GM06990 (cell line): ENCODE measurements at places on chromosomes 16 and 17.
A peak's percentile ranks its signal among the peaks of the same experiment; 100 is the strongest.

DNA sequence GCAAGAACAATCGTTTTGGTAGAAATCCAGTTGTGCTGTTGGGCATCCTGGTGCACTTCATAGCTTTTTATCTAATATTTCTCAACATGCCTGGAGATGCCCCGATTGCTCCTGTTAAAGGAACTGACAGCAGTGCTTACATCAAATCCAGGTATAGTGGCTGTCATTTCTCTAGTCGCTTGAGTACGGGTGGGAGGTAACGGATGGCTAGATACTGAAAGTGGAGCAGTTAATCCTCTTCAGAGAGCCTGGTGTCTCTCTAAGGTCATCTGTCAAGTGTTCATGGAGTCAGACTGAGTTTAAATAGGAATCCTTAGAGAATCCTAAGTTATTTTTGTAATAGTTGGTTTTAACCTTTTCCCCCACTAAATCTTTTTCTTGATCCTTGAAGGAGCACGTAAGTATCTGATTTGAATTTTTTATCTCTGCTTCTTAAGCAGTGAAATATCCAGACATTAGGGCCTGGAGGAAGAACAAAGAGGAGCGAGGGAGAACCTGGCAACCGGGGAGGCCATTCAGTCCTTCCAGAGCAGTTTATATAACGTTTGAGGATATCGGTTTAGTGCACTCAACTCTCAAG is 37.2 kb downstream of the MFSD11 start:
- no peak for DNase-seq

DNA sequence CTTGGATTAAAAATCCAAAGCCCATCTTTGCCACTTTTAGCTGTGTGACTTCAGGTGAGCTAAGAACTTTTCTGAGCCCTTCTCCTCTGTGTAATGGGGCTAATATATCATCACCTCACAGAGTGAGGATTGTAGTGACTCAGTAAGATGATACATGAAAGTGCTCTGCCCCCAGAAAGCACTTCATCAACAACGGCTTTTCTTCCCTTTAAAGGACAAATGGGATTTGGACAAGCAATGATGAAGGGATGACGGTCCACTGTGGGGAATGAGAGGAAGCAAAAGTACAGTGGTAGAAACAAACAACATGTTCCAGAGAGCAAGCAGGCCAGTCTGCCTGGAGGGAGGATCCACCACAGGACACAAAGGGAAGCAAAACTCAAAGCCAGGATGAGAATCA is 14.3 kb upstream of the TMED6 start:
- no peak for DNase-seq

DNA sequence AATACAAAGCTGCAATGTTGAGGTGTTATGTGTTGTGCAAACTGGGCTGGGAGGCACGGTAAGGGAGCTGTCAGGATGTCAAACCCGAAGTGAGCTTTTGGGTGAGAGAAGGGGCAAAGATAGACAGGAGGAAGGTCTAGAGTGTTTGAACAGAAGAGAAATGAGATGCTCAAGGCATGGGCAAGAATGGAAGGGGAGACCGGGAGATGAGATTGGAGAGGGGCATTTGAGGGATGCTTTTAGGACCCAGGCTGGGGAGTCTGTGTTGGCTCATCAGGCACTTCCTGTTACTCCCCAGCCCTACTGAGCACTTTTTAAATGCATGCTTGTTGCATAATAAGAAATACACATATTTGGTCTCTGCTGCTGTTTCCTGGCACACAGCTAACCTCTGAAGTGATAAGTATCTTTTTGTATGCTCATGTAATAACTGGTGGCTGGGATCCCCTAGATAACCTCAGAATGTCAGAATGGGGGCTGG is 13.7 kb downstream of the UNC45B start:
- no peak for DNase-seq

- no peak for DNase-seq
Observed at GRCh38 chr16:23048164-23048563, 101.1 kb downstream of the USP31 start.

DNA sequence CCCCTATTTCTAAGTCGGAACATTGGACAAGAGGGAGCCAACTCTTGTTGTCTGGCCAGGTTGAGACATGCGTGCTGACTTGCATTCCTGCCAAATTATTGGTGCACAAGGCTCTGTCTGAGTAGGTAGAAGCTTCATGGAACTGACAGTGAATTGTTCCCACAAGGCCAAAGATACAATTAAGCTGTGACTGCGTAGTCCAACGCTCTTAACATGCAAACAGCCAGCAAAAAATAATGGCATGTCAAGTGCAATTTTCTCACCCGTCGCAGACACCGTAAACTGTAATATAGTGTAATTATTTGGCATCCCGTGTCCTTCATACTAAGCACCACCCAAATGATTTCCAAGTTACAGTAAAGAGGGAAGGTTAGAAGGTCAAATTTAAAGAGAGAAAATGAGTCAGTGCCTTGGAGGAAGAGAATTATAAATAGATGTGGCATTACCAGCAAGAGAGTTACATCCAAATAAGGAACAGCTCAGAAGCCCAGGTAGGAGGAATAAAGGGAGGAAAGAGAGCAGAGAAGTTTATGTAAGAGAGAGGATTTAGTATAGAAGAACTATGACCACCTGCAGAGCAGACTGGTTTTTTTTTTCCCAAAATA is 21.8 kb downstream of the CDH8 start:
- DNase-seq: no peak

GRCh38 chr17:45262516-45263476 is 902 bp upstream of the SPATA32 start:
- no peak for DNase-seq

GRCh38 chr16:1447965-1448364 is 3.6 kb upstream of the CCDC154 start:
- no peak for DNase-seq

GRCh38 chr17:19461681-19462080 is 50.6 kb downstream of the RNF112 start:
- DNase-seq: no peak

DNA sequence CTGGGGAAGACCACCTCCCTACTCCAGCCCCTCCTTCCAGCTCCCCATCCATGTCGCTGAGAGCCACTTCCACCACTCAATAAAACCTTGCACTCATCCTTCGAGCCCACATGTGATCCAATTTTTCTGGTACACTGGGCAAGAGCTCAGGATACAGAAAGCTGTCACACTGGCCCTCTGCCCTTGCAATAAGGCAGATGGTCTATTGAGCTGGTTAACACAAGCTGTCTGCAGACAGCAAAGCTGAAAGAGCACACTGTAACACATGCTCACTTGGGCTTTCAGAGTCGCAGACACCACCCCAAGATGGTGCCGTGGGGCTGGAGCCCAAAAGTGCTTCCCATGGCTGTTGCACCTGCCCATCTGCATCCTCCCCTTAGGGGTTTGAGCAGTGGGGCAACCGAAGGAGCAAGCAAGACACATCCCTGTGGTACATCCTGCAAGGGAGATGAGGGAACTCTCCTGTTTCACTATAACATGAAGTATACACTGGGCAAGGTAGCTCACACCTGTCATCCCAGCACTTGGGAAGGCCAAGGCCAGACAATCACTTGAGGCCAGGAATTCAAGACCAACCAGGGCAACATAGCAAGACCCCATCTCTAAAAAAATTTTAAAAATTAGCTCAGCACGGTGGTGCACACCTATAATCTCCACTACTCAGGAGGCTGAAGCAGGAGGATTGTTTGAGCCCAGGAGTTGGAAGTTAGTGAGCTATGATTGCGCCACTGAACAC is 52.8 kb upstream of the C17orf78 start:
- no peak for DNase-seq

DNA sequence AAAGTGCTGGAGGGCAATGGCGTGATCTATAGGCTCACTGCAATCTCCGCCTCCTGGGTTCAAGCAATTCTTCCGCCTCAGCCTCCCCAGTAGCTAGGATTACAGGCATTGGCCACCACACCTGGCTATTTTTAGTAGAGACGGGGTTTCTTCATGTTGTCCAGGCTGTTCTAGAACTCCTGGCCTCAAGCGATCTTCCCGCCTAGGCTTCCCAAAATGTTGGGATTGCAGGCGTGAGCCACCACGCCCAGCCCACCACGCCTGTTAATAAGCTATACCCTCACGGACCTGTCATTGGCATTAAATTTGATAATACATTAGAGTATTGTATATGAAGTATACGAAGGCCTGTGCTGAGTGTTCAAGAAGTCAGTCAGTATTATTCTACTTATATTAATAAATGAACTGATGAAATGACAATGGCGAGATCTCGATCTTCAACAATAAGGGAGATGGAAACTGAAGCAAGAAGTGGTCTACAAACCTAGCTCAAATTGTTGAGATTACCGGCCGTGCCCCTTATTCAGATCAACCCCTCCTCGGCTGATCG is 818 bp upstream of the BCAS3 start:
- no peak for DNase-seq

DNA sequence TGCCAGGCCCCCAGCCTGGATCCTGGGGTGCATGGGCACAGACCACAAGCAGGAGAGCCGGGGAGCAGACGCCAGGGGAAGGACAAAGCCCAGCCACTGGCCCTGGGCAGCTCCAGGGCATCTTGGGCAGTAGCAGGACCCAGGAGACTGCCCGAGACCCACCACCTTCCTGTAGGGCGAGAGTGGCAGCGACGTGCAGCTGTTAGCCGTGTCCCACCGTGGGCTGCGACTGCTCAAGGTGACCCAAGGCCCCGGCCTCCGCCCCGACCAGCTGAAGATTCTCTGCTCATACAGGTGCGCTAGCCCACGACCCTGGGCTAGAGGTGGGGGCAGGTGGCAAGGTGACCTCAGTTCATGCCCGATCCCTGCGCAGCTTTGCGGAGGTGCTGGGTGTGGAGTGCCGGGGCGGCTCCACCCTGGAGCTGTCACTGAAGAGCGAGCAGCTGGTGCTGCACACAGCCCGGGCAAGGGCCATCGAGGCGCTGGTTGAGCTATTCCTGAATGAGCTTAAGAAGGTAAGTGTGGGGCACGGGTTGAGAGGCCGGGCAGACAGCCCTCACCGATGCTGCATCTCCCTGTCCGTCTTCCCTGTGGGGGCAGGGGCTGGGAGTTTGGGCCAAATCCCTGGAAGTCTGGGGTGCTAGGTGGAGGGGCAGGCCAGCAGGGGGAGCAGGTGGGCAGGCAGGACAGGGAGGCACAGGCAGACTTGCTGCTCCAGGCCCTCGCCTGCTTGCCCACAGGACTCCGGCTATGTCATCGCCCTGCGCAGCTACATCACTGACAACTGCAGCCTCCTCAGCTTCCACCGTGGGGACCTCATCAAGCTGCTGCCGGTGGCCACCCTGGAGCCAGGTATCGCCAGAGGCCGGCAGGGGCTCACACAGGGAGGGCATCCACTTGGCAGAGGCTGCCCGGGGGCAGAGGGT is 13.5 kb upstream of the SMIM5 start:
- DNase-seq: no peak

GRCh38 chr17:78399693-78400144 is 21.3 kb downstream of the PGS1 start:
- DNase-seq: no peak

- no peak for DNase-seq
Observed at GRCh38 chr17:20033415-20033814, 24.3 kb downstream of the SPECC1 start.

DNA sequence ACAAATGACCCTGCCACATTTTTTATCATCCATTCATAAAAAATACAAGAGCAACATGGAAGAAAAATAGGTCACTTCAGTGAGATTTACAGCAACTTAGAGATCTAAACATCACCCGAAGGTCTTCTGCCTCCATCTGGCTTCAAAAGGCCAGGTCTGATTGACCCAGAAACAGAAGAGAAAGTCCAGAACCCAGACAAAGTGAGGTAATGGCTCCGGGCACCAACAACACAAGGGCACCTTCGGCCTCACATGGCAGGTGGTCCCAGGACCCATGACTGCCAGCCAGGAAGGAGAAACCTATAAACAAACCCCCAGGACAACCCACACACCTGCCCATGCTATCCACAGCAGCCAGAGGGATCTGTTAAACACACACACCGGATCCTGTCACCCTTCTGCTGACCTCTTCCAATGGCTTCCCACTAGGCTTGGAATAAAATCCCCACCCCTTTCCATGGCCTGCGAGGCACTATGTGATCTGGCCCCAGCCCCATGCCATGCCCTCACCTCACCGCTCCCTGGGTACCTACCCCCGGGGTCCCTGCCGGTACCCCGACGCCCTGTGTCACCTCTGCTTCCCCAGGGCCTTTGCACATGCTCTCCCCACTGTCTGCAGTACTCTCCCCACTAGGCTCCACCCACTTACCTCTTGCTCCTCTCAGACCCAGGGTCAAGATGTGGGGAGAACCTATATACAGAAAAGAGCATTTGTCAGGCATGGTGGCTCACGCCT is 149.1 kb downstream of the ZNF423 start:
- DNase-seq: no peak

GRCh38 chr17:32523827-32524552 is 37.2 kb downstream of the CDK5R1 start:
- DNase-seq: peak; percentile 81

- DNase-seq: no peak
Observed at GRCh38 chr17:1933875-1934715, 91.0 kb downstream of the RTN4RL1 start.

GRCh38 chr16:88764913-88765349 is 20.1 kb downstream of the PIEZO1 start:
- DNase-seq: no peak

DNA sequence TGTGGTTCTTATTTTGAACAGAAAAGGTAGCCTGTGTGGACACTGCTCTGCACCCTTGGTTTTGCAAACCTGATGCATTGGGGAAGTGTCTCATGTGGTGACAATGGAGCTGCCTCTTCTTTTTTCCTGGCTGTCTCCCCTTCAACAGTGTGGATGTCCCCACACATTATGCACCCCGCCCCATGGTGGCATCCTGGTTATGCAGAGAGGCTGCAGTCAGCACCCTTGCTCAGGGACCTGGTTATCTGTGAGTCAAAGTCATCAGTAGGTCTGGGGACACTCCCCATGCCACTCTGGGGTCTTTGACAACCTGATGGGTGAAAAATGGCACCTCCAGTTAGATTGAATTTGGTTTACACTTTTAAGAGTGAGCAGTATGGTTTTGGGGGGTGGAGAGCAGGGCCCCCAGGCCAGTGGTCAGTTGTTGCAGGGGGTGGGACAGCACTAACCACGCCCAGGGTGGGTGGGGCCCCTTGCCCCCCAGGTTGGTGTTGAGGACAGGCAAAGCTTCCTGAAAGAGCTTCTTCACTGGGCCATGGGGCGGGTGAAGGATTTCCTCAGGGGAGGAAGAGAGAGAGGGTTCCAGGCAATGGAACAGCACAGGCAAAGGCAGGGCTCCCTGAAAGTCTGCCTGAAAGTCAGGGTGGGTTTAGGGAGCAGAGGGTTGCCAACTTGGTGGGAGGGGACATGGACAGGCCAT is 24.6 kb upstream of the KCNJ12 start:
- DNase-seq: no peak

- no peak for DNase-seq
Observed at GRCh38 chr17:4488989-4489595, 9.6 kb upstream of the SPNS2 start.
